ENCODE measurements at places on chromosomes 1 and 21.

DNA sequence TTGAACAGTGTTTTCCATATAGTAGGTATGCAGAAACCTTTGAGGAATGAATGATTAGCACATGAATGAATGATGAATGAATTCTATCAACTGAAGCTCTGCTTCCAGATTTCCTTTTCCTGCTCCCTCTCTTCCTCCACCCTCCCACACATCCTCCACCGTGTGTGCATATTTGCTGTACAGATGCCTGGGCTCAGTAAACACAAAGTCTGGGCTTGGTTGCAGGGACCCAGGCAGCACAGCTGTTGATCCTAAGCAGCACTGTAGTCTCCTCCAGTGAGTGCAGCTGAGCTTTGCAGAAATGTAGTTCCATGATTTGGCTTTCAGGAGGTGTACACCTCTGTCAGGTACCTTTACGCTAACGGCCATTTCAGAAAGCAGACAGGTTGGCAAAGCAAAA lies 611.7 kb downstream of the NUF2 start:
- no peak for DNase-seq

DNA sequence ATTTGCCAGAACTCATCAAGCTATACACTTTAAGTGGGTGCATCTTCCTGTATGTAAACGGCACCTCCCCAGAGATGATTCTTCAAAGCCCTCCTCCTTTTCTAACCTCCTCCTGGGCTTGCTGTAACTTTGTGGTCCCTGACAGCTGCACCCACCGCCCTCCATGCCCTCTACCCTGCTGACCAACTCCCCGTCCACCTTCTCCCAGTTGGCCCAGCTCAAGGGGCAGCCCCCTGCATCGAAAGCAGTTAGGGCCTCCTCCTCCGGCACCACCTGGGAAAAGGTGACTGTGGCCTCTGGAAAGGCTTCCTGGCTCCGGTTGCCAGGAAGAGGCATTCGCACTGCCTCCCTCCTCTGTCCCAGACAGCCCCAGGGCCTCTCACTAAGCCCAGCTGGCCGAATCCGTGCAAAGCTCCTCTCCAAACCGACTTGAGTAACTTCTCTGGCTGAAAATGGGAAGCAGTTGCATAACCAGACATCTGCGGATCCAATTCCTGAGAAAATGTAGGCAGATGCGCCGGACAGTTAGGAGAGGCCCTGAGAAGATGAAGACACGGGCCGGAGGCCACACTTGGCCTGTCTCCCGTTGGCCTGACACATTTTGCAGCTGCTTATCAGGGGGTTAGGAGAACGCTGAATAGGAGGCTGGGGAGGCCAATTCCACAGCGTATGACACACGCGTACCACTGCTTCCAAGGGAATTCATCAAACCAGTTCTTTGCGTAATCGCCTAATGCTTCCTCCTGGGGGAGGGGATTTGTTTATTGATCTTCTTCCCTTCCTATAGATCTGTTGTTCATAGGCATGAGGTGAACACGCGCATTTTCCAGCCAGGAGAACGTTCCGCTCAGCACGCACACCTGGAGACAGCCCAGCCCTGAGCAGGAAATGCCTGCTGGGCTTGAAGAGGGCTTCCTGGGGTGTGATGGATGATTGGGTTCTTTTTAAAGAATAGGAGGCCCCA lies 48.7 kb upstream of the COL6A2 start:
- DNase-seq, result no peak

DNA sequence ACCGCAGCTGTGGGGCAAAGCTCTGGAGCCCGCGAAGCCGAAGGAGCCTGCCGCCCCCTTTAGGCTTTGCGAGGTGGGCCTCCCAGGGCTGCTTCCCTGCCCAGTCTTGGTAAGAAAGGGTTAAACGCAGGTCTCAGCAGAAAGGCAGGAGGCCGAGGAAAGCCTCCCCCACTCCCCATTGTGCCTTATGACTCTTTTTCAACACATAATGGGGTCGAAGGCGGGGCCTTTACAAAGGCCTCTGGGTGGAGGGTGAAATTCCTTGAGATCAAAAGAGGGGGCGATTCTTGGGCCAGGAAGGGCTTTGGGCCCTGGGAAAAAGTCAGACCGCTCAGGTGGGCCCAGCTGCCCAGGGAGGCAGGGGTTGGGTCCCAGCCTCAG lies 880 bp downstream of the ALPL start:
- no peak for DNase-seq

- DNase-seq, result no peak
Observed at GRCh38 chr1:70324683-70325082, 29.8 kb downstream of the ANKRD13C start.

DNA sequence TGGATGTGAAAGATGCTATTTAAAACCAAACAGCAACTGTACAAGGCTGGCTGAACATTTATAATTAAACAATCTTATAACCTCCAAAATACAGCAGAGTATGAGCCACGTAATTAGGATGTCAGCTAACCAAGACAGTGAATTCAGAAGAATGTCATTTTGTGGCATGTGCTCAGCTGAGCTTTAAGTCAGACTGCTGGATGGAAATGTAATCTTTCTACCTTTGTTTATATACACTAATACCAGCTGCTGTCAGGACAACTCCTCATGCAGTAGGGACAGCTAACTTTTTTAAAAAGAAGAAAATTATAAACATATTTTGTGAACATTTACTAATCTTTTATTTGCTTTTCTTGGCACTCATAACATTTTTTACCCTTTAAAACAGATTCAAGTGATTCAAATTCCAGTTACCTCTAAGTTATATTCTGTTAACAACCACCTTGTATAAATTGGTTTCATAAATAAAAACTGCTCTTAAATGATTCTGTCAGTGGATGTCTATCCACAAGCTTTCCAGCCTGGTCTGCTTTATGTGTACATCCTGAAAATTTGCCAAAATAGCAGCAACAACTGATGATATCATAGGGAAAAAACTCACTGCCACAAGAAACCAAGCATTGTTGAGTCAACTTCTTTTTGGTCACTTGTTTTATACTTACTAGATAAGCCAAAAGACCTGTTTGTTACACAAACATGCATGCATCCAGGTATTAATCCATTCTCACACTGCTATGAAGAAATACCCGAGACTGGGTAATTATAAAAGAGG lies 36.1 kb downstream of the DPH5 start:
- no peak for DNase-seq

- DNase-seq, result no peak
Observed at GRCh38 chr1:186999506-186999905, 170.8 kb downstream of the PLA2G4A start.

DNA sequence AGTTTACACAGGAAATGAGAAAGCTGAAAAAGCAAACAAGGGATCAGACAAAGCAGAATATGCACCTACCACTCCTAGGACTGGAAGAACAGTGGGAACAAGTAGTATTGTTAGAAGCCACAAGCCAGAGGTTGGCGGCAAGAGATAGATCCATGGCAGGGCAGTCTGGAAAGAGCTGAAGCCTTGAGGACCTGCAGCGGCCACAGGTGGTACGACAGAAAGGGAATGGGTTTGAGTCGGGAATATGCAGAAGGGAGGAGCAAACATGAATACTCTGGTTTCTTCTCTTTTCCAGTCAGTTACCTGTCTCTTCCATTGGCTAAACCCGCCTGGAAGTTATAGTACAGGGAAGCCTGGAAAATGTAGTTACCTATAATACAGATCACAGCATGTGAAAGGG lies 3.9 kb upstream of the PCNX2 start:
- DNase-seq, result no peak

- no peak for DNase-seq
Observed at GRCh38 chr1:20174937-20175666, 10.8 kb upstream of the UBXN10 start.

- no peak for DNase-seq
Observed at GRCh38 chr1:226846786-226847185, 23.6 kb upstream of the PSEN2 start.

DNA sequence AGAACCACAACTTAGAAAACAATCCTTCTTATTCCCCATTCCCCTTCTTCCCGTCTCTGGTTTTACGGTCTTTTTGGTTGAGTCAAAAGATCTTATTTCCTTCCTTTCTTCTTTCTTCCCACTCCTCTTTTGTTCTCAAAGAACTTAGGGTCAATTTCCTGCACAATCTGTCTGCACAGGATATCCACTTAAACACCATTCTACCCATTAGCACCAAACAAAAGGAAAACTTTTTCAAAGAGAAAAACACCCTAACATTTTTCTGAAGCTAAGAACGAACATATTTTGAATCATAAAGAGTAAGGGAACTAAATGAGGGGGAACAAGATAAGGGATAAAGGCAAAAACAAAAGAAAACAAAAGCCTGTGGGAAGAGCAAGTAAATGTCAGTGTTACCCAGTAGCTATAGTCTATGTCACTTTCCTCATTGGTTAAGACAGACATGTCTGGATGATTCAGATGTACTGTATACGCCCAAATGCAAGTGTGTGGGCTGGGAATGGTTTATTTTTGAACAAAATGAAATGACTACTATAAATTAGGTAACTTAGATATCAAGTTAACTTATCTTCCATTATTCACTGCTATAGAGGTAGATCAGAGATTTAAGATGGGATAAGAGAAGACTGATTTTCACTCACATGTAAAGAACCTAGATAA lies 59.9 kb downstream of the TOR3A start:
- peak; percentile 38 for DNase-seq

- no peak for DNase-seq
Observed at GRCh38 chr1:33863779-33864178, at the start of gene HMGB4. HMGB4 (plus strand) TSS chr1:33864079; CDS start chr1:33864192, 113 bp downstream.

DNA sequence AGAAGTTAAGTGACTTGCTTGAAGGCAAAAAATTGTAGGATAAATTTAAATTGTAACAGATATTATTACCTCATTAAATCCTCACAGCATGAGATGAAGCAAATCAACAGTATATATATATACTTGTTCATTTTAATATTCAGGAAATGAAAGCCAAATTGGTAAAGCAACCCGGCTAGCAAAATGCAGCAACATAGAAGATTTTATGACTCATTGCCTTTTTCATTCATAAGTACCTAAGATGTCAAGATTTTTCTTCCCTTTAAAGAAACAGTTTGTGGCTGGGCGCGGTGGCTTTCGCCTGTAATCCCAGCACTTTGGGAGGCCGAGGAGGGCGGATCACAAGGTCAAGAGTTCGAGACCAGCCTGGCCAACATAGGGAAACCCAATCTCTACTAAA lies 190.5 kb upstream of the NRIP1 start:
- DNase-seq, result no peak

DNA sequence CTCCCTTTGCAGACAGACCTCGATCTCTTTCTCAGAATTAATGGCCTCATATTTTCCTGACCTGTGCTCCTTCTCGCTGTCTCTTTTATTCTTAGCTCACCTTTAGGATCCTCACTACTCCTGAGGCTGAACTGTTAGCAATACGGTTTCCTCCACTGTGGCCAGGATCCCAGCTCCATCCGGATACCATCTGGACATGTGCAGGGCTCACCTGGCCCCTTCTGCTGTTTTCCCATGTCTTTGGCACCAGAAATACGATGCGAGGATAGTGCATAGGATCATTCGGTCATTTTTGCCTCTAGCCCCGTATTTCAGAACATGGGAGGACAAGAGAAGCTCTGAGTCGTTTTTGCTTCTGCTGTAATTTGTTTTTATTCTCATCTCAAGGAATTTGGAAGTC lies 108.5 kb upstream of the KIF26B start:
- DNase-seq, result no peak

DNA sequence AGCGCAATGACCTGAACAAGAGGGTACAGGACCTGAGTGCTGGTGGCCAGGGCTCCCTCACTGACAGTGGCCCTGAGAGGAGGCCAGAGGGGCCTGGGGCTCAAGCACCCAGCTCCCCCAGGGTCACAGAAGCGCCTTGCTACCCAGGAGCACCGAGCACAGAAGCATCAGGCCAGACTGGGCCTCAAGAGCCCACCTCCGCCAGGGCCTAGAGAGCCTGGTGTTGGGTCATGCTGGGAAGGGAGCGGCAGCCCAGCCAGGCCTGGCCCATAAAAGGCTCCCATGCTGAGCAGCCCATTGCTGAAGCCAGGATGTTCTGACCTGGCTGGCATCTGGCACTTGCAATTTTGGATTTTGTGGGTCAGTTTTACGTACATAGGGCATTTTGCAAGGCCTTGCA lies 5.4 kb upstream of the CCDC28B start:
- DNase-seq, result no peak

DNA sequence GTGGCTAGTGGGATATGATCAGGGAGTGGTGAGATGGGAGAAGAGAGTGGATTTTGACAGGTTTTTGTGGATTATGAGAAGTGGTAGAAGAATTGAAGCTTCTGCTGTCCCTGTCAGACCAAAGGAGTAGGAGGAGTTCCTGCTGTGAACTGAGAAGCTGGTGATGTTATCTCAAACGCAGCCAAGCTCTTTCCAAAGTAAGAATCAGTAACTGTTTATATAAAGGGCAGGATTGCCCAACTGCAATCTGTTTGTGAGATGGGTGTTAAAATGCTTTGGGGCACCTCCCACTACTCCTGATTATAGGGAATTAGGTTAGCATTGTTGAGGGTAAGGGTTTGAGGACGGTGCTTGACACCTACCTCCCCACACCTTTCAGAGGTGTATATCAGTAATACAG lies 60.5 kb upstream of the USP25 start:
- DNase-seq, result no peak

- DNase-seq, result no peak
Observed at GRCh38 chr1:15472587-15472986, 3.3 kb upstream of the CELA2B start.

- DNase-seq, result no peak
Observed at GRCh38 chr1:177959811-177960515, 9.9 kb downstream of the SEC16B start.

DNA sequence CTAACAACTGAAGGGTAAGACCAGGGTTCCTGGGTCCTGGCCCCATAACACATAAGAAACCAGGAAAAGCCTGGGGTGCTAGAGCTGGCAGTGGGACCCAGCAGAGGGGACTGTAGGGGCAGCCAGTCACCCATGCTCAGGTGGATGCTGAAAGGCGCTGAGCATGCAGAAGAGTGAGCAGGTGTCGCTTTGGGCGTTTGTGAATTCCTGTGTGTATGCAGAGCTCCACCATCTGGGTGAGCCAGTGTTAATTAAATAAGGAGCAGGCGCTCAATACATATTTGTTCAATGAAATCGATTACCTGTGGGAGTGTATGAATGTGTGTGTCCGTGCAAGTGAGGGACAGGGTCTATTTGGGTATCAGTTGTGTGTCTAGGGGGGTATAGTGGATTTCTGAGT lies 499 bp downstream of the C1QA start:
- DNase-seq, result no peak

- no peak for DNase-seq
Observed at GRCh38 chr1:234164098-234164709, 209.1 kb upstream of the COA6 start.

- peak; percentile 75 for DNase-seq
Observed at GRCh38 chr1:119711804-119712341, at the start of gene PHGDH. PHGDH (plus strand) TSS chr1:119711934; CDS start chr1:119712023, 89 bp downstream.

- DNase-seq, result peak; percentile 61
Observed at GRCh38 chr1:230208619-230209261, 141.7 kb downstream of the GALNT2 start.

All from stimulated activated CD4-positive, alpha-beta T cell treated with anti-CD3 and anti-CD28 coated beads, Interleukin-1b, Interleukin-23, amount 100 ng/mL, for 48 hours (primary cell).